ENCODE measurements at places on chromosomes 5 and 9.

DNA sequence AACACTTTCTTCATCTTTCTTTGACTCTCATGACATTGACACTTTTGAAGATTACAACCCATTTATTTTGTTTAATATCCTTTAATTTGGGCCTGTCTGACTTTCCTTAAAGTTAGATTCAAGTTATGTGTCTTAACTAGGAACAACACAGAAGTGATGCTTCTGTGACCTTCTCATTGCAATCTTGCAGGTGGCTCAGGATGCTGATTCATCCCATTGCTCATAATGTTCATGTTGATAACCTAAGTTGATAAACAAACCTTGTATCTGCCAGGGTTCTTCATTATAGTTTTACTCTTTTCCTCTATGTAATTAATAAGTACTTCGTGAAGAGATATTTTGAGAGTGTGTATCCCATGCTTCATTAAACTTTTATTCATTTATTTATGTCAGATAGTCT, 107.2 kb upstream of the SHB start:
- DNase-seq = no peak

GRCh38 chr9:16247188-16247875, 623.1 kb downstream of the BNC2 start:
- DNase-seq = no peak

DNA sequence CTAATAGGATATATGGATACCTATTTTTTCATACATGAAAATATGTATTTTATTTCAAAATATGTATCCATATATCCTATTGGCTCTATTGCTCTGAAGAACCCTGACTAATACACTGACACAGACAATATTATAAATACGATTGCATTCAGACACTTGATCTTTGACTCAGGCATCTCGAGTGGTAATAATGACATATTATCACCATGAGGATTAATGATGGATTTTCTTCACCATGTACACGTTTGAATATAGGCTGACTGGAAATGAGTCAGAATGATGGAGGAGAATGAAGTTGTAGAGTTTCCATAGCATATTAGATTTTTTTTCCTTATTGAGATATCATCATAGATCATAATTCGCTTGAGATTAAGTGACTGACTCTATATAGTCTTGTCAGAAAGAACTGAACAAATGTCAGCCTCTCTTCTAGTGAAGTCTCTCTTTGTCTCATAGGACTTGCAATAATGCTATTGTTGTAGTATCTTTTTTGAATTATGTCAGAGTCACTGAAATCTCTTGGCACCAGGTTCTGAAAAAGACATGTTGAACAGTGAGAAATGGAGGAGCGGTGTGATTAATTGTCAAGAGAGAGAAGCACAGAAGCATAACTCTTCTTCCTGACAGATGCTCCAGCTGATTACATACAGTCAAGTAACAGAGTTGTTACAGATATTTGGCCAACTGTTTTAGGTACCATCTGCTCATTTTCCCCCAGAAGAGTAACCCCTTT, 41.4 kb upstream of the SLCO6A1 start:
- DNase-seq = no peak

- DNase-seq = no peak
These were observed 86.9 kb downstream of the FRMD3 start for GRCh38 chr9:83451308-83451707.

DNA sequence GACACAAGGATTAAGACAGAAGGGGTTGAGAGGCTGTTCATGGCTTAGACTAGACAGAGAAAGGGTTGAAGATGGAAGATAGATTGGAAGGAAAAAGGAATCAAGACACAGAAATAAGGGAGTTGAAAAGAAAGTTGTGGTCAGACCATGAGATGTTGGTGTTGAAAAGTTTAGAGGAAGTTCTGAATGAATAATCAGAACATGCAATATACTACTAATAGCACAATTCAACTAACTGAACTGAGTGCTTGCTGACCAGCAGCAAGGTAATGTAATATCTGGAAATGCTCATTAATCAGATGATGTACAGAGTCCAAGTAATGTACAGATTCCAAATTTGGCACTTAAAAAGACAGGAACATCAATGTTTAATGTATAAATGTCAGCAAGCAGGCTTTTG, 10.6 kb upstream of the NNT start:
- DNase-seq = no peak

GRCh38 chr5:147093138-147093537, 141.7 kb upstream of the STK32A start:
- DNase-seq = no peak

- peak; percentile 48 for DNase-seq
These were observed 34.9 kb downstream of the SH3GL2 start for GRCh38 chr9:17613758-17614157.

DNA sequence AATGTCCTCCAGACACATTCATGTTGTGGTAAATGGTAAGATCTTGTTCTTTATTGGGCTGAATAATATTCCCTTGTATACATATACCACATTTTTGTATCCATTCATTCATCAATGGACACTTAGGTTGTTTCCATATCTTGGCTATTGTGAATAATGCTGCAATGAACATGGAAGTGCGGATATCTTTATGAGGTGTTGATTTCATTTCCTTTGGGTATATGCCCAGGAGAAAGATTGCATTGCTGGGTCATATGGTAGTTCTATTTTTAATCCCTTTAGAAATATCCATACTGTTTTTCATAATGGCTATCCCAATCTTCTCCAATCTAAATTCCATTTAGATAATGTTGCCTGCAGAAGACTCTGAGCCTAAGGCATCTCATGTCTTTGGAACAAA, 78.0 kb upstream of the TNC start:
- no peak for DNase-seq

DNA sequence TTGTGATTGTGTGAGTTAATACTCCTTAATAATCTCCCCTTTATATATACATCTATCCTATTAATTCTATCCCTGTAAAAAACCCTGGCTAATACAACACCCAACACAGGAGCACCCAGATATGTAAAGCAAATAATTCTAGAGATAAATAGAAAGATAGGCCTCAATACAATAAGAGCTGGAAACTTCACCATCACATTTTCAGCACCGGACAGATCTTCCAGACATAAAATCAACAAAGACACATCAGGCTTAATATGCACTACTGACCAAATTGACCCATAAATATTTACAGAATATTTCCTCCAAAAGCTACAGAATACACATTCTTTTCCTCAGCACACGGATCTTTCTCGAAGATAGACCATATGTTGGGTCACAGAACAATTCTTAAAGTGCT, 71.0 kb upstream of the ST8SIA4 start:
- no peak for DNase-seq

DNA sequence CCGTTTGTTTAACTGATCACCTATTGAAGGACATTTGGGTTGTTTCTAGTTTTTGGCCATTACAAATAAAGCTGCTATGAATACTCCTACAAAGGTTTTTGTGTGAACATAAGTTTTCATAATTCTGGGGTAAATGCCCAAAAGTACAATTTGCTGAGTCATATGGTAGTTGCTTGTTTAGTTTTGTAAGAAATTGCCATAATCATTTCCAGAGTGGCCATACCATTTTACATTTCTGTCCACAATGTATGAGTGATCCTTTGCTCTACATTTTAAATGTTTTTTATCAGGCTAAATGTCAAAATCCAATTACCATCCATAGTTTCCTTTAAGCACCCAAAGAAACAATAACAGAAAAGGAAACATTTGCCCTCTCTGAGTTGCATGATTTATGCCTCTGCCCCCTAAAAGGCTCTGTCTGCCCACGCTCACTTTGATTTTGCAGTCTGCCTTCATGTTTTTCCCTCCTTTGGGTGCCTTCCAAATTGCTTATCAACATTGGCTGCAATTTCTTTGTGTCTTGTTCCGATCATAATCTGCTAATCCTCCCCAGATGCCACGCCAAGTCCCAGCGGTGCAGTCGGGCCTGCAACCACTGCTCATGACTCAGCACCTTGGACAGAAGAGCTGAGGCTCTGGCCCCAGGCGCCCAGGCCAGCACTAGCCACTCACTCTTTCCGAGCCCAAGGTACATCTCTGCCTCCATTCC, 339.2 kb downstream of the PIK3R1 start:
- DNase-seq = no peak

GRCh38 chr9:137589441-137590122, 730 bp downstream of the ZMYND19 start:
- peak; percentile 32 for DNase-seq

- DNase-seq = no peak
These were observed 467.1 kb downstream of the ZNF608 start for GRCh38 chr5:124279146-124279876.

DNA sequence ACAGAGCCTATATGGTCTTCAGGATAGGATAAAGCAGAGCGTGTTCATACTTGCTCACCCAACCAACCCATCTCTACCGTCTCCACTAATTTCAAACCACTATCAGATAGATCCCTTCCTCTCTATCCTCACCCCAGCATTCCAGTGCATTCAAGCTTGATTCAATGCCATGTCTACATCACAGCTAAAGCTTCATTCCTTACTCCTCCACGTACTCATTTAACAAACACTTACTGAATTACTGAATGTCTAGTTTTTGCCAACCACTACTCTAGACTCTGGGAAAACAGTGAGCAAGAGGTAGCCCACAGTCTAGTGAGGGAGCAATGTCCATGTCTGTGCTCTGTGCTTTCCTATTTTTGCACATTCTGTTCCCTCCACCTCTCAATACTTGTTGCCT, 163.5 kb upstream of the MSX2 start:
- no peak for DNase-seq

GRCh38 chr5:170476704-170477103, 27.1 kb upstream of the KCNIP1 start:
- no peak for DNase-seq

- no peak for DNase-seq
These were observed 590.3 kb upstream of the C9orf72 start for GRCh38 chr9:28163619-28164018.

DNA sequence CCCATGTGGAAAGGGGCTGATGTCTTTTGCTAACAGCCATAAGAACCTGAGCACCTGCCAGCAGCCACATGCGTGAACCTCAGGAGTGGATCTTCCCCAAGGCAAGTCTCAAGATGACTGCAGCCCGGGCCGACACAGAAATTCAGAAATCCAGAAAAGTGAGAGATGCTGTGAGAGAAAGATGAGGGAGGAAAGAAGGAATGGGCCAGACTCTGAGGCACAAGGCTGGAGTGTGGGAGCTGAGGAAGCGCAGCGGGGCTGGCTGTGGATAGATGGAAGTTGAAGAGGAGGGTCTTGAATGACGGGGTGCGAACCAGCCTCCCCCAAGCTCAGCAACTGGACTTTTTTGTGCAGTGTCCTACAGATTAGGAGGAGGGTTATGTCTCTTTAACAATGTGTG, 337.8 kb downstream of the GADD45G start:
- DNase-seq = no peak

DNA sequence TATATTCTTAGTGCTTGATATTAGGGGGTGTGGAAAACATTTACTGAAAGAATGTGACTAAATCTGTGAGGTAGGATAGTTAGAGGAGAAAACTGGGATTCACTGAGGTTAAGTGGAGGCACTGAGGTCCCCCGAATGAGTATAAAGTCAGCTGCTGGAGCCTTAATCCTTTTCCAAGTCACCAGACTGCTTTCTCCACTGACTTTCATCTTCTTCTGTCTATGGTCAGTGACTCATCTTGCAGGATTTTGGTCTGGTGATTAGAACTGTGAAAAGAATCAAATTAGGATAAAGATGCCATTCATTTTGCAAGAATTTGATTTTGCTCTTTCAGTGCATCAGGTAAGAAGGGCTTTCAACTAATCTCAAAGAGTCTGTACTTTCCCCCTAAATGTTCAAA, 89.3 kb upstream of the ALDH1A1 start:
- no peak for DNase-seq

- peak; percentile 58 for DNase-seq
These were observed 7.3 kb downstream of the SRFBP1 start for GRCh38 chr5:121968910-121969607.

GRCh38 chr5:86644843-86645242, 27.1 kb downstream of the COX7C start:
- no peak for DNase-seq

DNA sequence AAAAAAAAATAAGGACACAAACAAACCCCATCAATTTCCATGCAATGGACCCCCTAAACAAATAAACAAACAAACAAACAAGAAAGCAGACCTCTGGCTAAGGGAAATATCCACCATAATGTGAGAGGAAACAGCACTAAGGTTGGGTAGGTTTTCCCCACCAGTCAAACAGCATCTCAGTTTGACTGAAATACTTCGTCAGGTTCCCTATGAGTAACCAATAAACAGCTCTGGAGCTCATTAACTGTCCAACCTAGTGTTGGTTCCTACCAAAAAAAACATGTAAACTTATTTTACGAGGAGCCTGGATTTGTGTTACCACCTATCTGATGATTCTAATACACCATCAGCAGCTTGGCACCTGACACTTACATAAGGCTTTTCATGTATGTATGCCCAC, 198.5 kb upstream of the TARS1 start:
- DNase-seq = no peak

DNA sequence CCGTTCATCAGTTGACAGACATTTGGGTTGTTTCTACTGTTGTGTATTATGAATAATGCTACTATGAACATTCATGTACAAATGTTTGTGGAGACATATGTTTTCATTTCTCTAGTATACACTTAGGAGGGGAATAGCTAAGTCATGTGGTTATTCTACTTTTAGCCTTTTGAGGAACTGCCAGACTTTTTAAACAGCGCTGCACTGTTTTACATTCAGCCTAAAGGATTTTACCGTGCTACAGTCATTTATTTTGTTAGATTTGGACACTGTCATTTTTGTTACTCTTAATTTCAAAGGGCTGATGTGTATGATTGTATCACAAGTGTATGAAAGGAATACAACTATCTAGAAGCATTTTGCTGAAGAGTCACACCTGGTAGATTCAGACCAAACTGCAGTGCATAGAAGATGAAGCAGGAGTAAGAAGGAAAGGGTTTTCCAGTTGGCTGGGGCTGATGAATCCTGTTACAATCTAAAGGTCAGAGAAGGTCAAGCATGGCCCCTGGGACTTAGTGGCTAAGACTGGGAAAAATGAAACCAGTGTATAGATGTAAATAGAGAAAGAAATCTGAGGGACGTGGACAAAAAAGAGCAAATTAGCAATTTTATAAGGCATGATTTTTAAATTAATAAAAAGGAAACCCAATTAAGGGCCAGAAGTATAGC, 509.7 kb downstream of the PSAT1 start:
- no peak for DNase-seq

DNA sequence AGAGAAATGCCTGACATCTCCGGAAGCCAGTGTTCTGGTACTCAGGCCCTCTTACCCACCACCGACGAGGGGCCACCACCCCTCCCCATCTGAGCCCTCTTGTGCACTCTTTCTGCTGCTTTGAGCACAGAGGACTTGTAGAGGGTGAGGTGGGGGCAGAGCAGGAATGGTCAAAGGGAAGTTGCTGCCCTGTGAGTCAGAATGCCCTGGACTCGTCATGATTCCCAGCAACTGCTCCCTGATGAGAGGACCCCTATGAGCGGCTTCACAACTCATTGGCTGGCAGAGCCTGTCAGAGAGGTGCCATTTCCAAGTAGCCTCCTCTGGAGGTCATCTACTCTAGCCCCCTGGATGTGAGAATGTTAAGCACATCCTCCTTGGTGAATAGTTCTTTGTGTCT, 845 bp downstream of the ECSCR start:
- no peak for DNase-seq

- no peak for DNase-seq
These were observed 57.7 kb downstream of the SPEF2 start for GRCh38 chr5:35675392-35675791.

GRCh38 chr9:68894502-68894901, 119.4 kb downstream of the PRKACG start:
- no peak for DNase-seq

GRCh38 chr5:169626779-169627178, 10.3 kb upstream of the DOCK2 start:
- DNase-seq = no peak
